Fibroblast of upper back skin (primary cell): ENCODE measurements at places on chromosomes 13 and 19.

DNA sequence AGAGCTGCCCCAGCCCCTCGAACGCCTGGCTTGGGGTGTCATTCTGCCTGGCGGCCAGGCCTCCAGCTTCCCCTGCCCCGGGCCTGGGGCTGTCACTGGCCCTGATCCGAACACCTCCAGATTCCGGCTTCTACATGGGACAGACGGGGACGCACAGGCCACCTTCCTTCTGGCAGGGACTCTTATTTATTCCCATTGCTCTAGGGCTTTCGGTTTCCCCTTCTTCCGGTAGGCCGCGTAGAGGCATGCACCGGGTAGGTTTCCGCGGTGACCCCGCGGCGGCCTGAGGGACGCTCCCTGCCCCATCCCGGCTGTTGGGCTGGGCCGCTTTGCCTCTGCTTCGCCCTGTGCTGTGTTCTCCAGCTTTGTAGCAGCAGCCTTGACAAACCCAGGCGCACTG is 28.2 kb downstream of the CERS1 start:
- no peak for DNase-seq

DNA sequence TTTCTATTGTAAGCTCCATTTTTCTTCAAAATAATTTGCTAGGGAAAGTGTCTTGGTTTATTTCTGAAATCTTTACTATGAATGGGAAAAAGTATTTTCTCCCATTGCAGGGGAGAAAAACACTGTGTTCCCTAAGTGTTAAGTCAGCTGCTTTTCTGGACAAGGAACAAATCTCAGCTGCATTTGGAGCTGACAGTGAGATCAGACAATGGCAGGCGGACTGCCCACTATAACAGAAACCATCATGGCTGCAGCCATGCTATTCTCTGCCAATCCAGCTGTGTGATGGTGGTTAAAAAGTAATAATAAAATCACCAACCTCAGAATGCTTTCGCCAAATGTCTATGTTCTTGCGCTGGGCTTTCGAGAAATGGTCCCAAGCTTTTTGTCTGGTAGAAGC is 302.7 kb downstream of the DNAJC15 start:
- DNase-seq: no peak

DNA sequence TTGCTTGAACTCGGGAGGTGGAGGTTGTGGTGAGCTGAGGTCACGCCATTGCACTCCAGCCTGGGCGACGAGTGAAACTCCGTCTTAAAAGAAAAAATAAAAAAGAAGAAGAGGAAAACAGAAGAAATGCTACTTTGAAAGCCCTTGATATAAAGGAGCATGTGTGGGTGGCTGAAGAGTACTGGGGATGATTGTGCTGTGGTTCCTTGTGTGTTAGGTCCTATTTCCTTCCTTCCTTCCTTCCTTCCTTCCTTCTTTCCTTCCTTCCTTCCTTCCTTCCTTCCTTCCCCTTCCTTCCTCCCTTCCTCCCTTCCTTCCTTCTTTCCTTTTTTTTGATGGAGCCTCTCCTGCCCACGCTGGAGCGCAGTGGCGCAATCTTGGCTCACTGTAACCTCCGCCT is 14.3 kb downstream of the WDR88 start:
- DNase-seq: no peak

DNA sequence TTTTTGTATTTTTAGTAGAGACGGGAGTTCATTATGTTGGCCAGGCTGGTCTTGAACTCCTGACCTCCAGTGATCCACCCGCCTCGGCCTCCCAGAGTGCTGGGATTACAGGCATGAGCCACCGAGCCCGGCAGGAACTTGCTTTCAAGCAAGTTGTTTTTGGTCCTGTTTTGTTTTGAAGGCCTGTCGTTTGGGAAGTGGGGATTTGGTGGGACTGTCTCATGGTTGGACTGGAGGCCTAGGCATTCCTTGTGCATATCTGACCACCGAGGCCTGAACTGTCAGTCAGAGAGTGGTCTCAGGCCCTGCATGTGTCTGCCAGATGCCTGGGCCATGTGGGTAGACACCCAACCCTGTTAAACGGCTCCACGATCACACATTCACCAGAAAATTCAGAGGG is 26.3 kb downstream of the UBXN6 start:
- no peak for DNase-seq

GRCh38 chr19:41928754-41929535 is 696 bp upstream of the ERFL start:
- DNase-seq: no peak

DNA sequence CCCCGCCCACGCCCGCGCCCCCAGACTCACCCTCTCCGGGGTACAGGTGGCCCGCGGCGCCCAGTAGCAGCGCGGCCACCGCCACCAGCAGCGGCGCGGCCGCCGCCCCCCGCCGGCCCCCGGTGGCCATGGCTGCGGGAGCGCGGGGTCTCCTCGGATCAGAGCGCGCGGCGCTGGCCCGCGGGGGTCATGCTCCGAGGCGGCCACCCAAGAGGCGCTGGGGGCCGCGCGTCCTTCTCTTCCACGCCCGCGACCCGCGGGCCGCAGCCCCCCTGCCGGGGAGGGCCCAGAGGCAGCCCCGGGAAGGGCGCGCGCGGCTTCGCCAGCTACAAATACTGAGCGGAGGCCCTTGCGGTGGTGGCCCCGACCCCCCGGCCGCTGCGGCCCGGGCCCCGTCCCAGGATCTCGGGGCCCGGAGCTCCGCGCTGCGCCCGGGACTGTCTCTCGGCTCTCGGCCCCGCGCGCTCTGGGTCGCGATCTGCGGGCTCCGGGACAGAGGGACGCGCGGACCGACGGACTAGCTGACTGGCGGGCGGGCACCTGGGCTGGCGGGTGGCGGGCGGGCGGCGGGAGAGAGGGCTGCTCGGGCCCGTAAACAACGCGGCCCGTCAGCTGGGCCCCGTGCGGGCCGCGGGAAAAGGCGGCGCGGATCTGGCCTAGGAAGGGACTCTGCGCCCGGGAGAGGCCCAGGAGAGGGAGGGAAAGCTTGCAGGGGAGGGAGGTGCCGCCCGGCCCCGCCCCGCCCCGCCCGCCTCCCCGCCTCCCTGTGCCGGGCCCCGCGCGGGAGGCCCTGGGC is at the start of gene INSR:
INSR (minus strand) TSS at position 653 of the 796 bp plus-strand sequence; CDS start at position 130, 523 bp downstream.
- peak; percentile 86 for DNase-seq

DNA sequence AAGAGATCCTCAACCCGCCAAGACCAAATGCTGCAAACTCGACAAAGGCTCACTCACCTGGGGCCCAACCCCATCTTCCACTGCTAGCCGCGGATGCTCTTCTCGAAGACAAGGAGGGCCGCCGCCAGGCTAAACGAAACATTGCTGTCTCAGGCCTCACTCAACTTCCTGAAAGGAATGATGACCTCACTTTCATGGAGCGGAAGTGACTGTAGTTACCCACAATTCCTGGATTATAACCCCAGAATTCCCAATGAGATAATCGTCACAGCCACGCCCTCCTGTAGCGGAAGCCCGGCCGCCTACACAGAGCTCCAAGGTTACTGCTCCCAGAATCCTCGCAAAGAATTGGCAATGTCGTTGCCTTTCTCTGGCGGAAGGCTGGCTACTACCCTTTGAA is 10.5 kb upstream of the ZNF112 start:
- DNase-seq: no peak

DNA sequence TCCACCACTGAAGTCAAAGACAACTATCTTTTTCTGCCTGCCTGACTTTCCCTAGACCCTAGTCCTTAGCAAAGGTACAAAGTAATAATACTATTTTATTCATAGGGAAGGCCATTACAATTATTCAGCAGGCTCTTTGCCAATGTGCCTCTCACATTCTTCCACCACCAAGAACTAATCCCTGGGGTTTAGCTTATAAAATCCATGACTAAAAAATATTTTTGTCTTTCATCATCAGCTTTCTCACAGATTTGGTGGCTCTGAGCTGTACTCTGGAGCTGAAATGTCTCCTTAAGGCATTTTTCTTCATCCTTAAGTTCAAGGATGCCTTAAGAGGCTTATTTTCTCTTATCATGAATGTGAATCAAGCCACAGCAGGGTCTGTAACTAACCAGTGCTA is 96.1 kb downstream of the OXGR1 start:
- DNase-seq: peak; percentile 84

- DNase-seq: peak; percentile 56
Measured at GRCh38 chr19:46481223-46481848, 10.0 kb upstream of the PNMA8A start.

DNA sequence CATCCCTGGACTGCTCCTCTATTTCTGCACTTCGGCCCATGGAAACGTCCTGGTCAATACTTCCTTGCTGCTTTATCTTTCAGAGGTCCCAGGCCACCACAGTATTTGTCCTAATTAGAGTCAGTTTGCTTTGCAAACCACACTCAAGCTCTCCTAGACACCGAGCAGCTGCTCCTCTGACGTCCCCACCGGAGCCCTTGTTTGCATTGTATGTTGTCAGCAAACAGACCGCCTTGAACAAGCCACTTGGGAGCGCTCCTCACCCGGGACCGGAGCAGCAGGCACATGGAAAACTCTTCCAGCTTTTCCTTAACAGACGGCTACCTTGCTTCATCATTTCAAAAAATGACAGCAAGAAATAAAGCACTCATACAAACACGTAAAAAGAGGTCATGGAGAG is 51.5 kb upstream of the GTF3A start:
- DNase-seq: no peak

DNA sequence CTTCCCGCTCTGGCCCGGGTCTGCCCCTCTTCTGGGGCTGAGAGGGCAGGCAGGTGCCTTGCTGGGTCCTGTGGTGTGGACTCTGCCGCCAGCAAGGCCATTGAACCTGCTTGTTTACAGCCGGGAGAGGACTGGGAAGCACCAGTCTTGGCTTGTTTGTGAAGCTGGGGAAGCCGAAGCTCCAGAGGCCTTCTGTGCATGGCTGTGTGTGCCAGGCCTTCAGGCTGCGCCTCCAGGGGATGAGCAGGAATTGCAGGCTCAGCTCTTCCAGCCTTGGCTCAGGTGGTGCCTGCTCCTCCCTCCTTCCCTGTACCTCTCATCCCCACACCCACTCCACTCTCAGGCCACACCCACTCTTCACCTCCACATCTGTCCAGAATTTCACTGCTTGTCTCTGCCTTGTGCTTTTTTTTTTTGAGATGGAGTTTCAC is 17.5 kb downstream of the NDUFB7 start:
- DNase-seq: no peak

- no peak for DNase-seq
Measured at GRCh38 chr19:41564515-41565378, 11.2 kb upstream of the CEACAM21 start.

DNA sequence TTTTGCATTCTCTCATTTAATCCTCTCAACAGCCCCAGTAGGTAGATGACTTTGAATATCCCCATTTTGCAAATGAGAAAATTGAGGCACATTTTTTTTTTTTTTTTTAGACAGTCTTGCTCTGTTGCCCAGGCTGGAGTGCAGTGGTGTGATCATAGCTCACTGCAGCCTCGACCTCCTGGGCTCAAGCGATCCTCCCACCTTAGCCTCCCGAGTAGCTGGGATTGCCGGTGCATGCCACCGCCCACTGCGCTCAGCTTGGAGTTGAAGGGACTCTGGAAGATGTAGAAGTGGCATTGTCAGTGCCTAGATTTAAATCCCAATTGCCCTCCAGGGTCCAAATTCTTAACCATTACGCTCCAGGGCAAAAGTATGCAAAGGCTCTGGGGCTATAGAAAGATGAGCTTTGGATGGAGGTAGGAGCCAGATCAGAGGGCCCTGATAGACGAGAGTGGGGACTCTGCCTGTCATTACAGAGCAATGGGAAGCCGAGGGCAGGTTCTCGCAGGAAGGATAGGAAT is 813 bp upstream of the MCOLN1 start:
- no peak for DNase-seq
